ENCODE measurements at places on chromosomes 2 and 18.
A peak's percentile ranks its signal among the peaks of the same experiment; 100 is the strongest.

- DNase-seq, result no peak
These were observed 3.7 kb downstream of the GPR17 start for GRCh38 chr2:127649684-127650040.

GRCh38 chr2:65504814-65505697 is 72.7 kb upstream of the SPRED2 start:
- DNase-seq, result no peak

DNA sequence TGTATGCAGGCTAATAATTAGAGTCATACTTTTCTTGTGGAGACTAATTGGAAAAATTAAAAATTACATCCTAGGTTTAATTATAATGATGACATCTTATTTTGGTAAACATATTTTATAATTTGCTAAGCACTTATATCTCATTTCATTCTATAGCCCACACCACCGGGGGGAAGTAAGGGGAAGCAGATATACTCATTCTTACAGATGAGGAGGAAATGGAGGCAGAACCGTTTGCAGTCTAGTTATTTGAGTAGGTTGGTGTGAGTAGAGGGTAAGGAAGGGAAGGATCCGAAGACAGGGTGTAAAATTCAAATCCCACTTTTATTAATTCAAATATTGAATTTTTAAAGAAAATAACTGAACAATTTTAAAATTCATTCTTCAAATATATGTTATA is 3.7 kb downstream of the ITGAV start:
- DNase-seq, result no peak

GRCh38 chr2:100718065-100718629 is 101.8 kb upstream of the NPAS2 start:
- DNase-seq, result no peak

DNA sequence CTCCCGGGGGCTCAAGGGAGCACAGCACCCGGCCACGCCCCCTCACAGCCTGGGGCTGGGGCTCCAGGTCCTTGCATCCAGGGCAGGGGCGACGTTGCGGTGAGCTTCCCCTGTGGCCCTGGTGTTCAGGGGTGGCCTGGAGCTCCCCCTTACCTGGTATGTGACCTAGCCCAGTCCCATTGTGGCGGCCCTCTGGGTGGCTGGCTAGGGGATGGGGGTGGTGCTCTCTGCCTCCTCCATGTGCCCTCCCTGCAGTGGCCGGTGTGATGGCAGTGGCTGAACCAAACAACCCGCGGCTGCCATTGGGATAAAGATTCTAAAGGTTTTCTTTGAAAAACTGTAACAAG is 288.3 kb downstream of the RDH14 start:
- no peak for DNase-seq

- peak; percentile 53 for DNase-seq
These were observed 140.3 kb upstream of the DLX2 start for GRCh38 chr2:172242961-172243360.

DNA sequence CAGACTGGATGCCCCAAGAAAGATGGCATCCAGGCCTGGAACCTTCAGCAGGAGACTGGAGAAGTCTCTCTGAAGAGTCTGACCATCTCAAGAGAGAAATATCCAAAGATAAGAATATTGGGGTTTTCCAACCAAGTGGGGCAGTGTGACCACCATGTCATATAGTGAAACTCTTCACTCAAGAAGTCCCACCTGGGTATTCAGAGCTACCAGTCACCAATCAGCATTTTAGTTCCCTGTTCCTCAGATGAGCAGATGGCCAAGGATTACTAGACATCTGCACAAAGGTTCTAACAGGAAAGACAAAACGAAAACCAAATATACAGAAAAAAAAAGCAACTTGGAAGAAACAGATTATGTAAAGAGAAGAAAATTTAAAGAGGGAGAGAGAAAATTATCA is 38.5 kb upstream of the CXCR4 start:
- DNase-seq, result no peak

- DNase-seq, result no peak
These were observed 26.8 kb downstream of the RHBDD1 start for GRCh38 chr2:226862623-226863022.

GRCh38 chr2:46183426-46183825 is 113.8 kb upstream of the EPAS1 start:
- DNase-seq, result no peak

- DNase-seq, result no peak
These were observed 18.2 kb upstream of the MBOAT2 start for GRCh38 chr2:9021563-9022211.

DNA sequence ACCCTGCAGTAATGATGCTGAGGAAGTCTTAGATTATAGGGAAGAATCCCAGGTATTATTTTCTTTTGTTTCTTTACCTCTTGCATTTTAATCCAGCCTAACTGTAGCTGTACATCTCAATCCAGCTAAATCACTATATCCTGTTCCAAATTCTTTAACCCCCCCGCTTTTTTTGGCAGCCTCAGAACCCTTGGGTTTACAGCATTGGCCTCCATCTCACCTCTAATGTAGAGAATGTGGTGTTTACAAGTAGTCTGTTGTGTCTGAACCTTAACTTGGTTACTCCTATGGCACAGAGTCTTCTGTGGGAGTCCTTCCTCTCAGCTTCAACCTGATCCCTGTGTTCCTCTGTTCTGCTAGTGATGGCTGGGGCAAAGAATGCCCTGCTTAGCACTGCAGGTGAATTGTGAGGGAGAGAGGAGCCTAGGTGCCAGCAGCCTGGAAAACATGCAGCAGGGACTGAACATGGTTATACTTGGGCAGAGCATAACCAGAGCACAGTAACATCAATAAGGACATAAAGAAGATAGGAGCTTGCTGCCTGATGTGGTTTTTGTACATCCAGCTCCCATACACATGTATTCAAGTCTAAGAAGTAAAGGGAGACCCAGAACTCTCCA is 130.2 kb downstream of the FAM124B start:
- no peak for DNase-seq

DNA sequence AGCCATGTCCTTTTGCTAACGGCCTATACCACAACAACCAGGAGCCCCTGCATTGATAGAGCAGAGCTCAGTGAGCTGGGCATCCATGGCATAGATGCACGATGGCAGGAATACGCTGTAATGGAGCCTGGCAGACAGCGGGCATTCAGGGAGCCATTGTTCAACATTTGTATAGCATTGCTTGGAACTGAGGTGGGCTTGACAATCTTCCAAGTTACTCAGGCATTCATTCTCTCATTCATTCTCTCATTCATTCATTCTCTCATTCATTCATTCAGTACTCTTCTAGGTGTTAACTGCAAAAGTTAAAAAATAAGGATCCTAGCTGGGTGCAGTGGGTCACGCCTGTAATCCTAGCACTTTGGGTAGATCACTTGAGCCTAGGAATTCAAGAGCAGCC is 62.7 kb downstream of the MYOM1 start:
- DNase-seq, result no peak

DNA sequence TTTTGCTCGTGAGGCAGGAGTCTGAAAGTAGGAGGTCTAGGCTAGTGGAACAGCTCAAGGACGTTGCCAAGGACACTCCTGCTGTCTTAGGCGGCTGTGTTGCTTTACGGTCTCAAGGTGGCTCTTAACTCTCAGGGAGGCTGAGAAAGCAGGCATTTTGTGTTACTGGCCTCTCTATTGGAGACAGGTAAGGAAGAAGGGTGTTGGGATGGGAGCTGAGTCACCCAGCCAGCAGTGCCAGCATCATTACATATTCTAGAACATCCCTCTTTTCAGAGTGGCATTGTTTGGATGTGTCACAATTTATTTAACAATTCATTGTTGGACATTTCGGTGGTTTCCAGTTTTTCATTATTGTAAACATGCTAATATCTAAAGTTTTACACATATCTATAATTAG is 30.8 kb upstream of the TMEM214 start:
- DNase-seq, result no peak

- DNase-seq, result no peak
These were observed 225.7 kb upstream of the SPOPL start for GRCh38 chr2:138275881-138276280.

Measured in spinal cord (tissue), 10 donors.